ENCODE measurements at places on chromosomes 11 and 22.
A peak's percentile ranks its signal among the peaks of the same experiment; 100 is the strongest.

- peak; percentile 25 for DNase-seq
Observed at GRCh38 chr22:37345863-37346504, 63.7 kb downstream of the CYTH4 start.

GRCh38 chr11:43825217-43825816, 55.3 kb upstream of the ALKBH3 start:
- DNase-seq: no peak

DNA sequence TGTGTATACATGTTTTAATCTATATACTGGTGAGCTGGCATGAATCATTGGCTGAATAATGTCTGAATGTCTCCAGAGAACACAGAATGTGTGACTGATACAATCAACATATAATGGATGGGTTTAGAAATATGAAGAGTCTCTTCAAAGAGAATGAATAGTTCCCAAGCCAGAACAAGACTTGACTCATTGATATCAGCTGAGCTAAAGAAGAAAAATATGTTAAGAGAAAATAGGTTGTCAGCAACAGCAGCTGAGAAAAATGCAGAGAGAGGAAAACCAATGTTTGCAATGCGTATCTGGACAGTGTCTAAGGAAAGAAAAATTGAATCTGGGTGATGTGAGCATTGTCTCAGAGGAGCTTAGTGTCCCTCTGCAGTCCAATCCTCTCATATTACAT, 1281.8 kb upstream of the TENM4 start:
- DNase-seq: no peak

GRCh38 chr22:49372111-49372529, 455.6 kb downstream of the BRD1 start:
- DNase-seq: no peak

GRCh38 chr22:35637254-35637653, 11.0 kb upstream of the APOL6 start:
- DNase-seq: peak; percentile 10
